ENCODE measurements at places on chromosomes 3 and 15. TPM values are rescaled to one million over a fixed set of nuclear protein-coding genes. Genes with fewer than 3 reads are reported as not detected.

DNA sequence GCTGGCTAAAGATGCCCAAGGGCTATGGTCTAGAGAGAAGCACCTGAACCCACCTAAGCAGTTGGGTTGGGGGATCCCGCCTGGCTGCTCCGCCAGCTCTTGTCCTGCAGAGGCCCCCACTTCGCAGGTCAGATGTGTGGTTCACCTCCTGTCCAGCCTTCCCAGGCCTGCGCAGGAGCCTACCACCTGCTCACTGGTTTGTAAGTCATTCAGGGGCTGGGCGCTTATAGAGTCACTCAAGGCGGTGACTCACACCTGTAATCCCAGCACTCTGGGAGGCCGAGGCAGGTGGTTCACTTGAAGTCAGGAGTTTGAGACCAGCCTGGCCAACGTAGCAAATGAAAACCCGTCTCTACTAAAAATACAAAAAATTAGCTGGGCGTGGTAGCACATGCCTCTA is 3.9 kb upstream of the FURIN start:
- H3K27ac ChIP-seq = no peak overlapping the region
- H3K27me3 ChIP-seq = no peaks in the 10 kb centered on the region
- H3K4me1 ChIP-seq = no peaks in the 10 kb centered on the region
- H3K36me3 ChIP-seq = no peaks in the 10 kb centered on the region
- no peak overlapping the region for H3K4me3 ChIP-seq
- no peak for DNase-seq

GRCh38 chr3:79414806-79415205 is 353.0 kb downstream of the ROBO1 start:
- H3K4me1 ChIP-seq = no peaks in the 10 kb centered on the region
- no peak overlapping the region for H3K4me3 ChIP-seq
- no peaks in the 10 kb centered on the region for H3K27me3 ChIP-seq
- H3K36me3 ChIP-seq = no peaks in the 10 kb centered on the region

DNA sequence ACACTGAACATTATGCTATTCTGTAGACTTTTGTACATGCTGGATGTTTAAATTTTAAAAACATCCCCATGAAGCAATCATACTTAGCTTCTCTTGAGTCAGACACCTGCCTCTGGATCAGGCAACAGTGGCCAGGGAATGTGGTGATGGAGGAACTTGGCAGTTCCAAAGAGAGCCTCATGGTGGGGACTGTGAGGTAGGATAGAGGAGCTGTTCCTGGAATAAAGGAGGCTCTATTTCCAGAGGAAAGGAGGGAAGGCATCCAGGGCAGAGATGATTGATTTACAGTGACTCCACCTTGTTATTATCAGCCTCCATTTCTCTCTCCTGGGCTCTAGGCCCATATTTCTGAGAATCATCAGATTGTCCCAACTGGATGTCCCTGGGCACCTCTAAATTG is 35.0 kb upstream of the ABHD17C start:
- H3K27ac ChIP-seq = no peak overlapping the region
- DNase-seq = no peak
- H3K27me3 ChIP-seq = no peaks in the 10 kb centered on the region
- H3K4me1 ChIP-seq = no peaks in the 10 kb centered on the region
- no peaks in the 10 kb centered on the region for H3K36me3 ChIP-seq

GRCh38 chr15:51982770-51983103 is 11.2 kb upstream of the LEO1 start:
- no peaks in the 10 kb centered on the region for H3K36me3 ChIP-seq
- no peaks in the 10 kb centered on the region for H3K27me3 ChIP-seq
- no peak overlapping the region for H3K4me3 ChIP-seq
- no peak for DNase-seq

DNA sequence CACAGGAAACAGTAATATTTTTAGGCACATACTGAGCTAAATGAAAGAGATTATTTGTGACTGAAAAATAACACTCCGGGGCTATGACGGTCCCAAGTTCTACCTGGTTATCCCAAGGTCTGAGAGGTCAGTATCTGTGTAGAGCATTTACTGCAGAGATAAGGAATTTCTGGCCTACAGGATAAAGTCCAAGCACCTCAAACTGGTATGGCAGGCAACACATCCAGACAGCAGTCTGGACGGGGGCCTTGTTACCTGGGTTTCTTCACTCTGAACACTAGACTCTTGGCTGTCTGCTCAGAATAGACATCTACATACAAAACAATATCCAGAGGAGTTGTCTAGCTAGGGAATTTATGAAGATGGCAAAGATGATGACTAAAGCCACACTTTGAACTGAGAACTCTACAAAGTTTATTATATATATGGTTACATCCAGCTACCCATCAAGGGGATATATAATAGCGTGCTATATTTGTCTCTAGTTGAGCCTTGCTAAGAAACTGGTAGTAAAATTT is 42.0 kb upstream of the CLRN1 start:
- no peaks in the 10 kb centered on the region for H3K4me1 ChIP-seq
- no peaks in the 10 kb centered on the region for H3K27me3 ChIP-seq
- H3K4me3 ChIP-seq = no peak overlapping the region

Gene PPM1L
- total RNA-seq = 13.8 TPM
